ENCODE measurements at places on chromosomes 13 and 19.
A peak's percentile ranks its signal among the peaks of the same experiment; 100 is the strongest.

GRCh38 chr19:27392027-27392632 lies 1820.8 kb downstream of the UQCRFS1 start:
- no peak for DNase-seq

DNA sequence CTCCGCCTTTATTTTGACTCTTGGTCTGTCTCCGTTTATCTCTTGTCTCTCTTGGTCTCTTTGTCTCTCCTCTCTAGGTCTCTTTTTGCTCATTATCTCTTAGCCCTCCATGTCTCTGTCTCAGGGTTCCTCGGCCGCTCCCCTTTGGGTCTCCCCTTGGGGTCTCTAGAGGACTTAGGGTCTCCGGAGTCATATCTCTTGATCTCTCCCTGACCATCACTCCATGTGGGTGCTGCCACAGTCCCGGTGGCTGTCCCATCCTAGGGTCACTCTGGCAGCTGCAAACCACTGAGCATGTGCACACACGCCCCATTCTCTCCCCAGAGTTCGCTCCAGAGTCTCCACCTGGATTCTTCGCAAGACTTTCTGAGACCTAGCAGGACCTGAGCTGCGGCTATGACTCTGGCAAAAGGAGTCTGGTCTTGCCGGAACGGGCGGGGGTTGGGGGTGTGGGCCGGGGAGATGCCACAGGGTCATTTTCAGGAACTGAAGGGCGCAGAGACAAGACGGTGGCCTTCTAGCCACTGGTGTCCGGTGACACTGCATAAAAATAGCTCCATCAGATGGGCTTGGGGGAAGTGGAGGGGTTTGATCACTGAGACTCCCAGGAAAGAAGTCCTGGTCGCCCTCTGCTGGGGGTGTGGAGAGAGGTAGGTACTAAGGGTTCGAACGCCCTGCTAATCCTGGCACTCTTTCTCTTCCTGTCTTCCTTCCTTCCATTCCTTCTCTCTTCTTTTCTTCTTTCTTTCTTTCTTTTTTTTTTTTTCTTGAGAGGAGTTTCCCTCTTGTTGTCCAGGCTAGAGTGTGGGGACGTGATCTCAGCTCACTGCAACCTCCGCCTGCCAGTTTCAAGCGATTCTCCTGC lies 1.2 kb upstream of the KCNA7 start:
- peak; percentile 16 for DNase-seq

GRCh38 chr19:32407004-32407992 lies 1.7 kb downstream of the DPY19L3 start:
- DNase-seq: peak; percentile 11

GRCh38 chr19:50797781-50798658 lies 7.8 kb downstream of the ACP4 start:
- no peak for DNase-seq
